ENCODE measurements at places on chromosomes 1 and 21.

- no peak for DNase-seq
Observed at GRCh38 chr21:42806509-42807140, 72.7 kb downstream of the WDR4 start.

- DNase-seq, result no peak
Observed at GRCh38 chr1:184419350-184420161, 32.7 kb downstream of the C1orf21 start.

- DNase-seq, result no peak
Observed at GRCh38 chr1:36126005-36126716, 1.1 kb upstream of the COL8A2 start.

DNA sequence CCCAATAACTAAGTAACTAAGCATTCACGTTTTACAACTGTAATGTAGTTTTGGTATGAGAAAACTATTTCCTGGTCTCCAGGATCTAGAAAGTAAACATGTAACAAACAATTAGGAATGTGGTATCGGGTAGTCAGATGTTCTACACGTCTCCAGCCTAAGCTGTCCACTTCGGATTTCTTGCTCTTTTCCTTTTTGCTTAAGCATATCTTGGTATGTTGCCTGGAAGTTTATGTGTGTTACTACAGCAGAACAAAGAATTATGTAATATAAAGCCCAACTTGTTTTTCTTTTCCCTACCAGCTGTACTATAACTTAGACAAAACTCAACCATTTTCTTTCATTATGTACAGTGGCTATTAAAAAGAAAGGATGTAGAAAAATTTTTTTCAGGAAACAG is 20.4 kb upstream of the WARS2 start:
- no peak for DNase-seq

DNA sequence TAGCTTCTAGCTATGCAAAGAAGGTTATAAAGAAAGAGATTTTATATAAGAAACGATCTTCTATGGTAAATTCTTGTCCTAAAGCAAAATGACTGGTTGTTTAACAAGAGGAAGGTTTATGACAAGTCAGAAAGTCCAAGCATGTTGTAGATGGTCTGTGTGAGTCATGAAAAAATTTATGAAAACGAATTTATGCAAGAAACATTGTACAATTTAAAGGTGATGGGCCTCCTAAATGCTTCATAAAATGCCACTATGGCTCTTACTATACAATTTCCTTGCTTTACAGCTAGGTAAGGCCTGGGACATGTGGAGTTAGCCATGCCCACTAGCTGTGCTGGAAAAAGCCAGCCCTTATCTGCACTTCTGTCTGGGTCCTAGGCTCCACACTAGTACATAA is 125.4 kb downstream of the PTGER3 start:
- no peak for DNase-seq

DNA sequence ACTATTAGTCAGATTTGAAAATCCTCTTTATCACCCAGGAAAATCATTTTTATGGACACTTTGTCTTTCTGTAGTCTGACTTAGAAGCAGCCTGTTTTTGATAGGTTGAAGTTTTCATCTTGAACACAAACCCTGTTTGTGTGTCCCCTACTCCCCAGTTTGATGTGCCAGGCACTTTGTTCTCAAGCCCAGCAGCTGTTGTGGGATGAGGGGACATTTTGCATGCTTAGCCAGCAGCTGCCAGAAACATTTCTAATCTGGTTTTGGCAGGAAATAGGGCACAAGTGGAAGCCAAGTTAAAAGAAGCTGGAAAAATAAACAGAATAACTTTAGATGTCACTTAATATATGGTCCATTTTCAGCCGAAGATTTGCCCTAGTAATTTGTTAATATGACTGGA is 29.9 kb downstream of the ACTN2 start:
- no peak for DNase-seq

GRCh38 chr1:153646672-153647345 is 11.7 kb upstream of the SNAPIN start:
- no peak for DNase-seq
